ENCODE measurements at places on chromosomes 3 and 15.

DNA sequence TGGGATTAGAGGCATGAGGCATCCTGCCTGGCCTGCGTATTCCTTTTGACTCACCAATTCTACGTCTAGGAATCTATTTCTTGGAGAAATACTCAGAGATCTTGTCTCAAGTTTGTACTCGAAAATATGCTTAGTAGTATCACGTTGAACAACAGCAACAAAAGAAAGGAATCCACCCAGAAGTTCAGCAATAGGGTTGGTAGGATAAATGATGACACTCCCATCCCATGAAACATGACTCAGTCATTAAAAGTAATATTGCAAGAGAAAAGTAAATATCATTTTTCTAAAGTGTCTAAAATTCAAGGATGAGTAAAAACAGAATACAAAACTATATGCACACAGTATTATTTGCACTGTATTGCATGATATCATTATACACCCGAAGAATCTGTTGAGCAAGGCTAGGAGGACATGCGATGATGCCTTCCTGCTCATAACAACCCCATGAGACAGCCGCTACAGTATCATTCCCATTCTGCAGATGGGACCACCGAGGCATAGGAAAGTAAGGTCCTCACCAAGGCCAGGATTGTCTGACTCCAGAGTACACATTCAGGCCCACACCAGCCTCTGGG, 61.5 kb downstream of the SLC6A1 start:
- no peak for DNase-seq

- DNase-seq, result no peak
Observed at GRCh38 chr3:65552434-65552833, 486.3 kb downstream of the MAGI1 start.

- no peak for DNase-seq
Observed at GRCh38 chr15:88493844-88494243, 26.3 kb downstream of the MRPS11 start.

DNA sequence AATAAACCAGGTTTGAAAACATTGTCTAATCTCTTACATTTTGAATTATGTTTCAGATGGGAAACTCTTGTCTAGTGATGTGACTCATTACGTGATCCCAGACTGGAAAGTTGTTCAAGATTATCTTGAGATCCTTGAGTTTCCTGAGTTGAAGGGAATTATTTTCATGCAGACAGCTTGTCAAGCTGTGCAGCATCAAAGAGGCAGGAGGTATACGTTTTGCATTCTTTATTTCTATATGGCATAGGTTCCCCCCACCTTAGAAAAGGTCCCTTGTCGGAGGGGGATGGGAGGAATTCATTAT, 1.5 kb downstream of the DIS3L start:
- DNase-seq, result no peak

- DNase-seq, result no peak
Observed at GRCh38 chr15:37788330-37788729, 146.1 kb upstream of the TMCO5A start.

DNA sequence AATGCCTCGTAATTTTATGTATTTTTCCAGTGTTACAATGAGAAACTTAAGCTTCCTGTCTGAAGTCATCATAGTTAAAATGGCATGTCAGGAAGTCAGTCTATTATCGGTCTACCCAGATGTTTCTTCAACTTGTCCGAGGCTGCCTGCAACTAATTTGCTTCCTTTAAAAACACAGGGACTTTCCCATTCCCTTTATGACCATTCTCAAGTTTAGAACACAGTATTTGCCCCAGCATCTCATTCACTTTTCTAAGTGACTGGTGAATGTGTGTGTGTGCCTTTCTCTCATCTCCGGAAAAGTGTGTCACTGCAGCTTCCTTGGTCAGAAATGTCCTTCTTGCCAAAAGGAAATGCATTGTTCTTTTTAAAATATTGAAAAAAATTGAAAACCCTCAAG, 466.6 kb downstream of the RAP2B start:
- no peak for DNase-seq

GRCh38 chr15:34786206-34786605, 9.1 kb downstream of the ACTC1 start:
- no peak for DNase-seq

- no peak for DNase-seq
Observed at GRCh38 chr3:127151992-127152650, 40.8 kb upstream of the PRR23E start.

DNA sequence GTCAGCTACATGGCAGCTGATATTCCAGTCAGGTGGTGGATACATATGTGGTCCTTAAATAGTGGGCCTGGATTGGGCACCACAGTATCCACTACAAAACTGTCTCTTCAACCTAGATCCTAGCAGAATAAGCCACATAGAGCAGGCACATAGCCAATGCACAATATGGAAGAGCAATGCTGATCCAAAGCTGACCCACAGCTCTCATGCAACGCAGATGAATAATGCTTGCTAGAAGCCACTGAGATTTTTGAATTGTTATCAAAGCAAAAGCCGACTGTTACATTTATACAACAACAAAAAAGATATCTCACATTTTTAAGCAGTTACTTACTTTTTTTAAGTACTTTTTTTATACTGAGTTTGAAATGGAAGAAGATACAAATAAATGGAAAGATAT, 11.2 kb downstream of the CNTN3 start:
- no peak for DNase-seq

GRCh38 chr3:42829083-42829627, 19.9 kb downstream of the ACKR2 start:
- DNase-seq, result no peak

GRCh38 chr15:88835646-88836045, 32.4 kb downstream of the ACAN start:
- DNase-seq, result no peak

DNA sequence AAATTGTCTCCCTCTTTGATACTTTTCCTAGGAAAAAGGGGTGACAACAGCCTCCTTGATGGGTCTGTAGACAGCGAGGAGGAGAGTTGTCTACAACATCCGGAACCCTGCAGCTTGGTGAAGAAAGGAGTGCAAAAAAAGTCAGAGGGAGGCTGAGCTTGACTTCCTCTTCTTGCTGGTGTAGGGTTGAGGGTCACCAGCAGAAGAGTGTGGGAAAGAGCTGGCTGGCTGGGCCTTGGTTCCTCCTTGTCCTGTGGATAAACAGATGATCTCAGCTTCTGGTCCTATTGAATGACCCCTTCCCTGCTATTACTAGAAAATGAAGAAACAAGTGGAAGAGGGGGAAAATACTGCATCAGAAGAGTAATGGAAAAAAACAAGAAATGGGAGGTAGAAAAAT, 20.4 kb downstream of the SLC7A14 start:
- no peak for DNase-seq

DNA sequence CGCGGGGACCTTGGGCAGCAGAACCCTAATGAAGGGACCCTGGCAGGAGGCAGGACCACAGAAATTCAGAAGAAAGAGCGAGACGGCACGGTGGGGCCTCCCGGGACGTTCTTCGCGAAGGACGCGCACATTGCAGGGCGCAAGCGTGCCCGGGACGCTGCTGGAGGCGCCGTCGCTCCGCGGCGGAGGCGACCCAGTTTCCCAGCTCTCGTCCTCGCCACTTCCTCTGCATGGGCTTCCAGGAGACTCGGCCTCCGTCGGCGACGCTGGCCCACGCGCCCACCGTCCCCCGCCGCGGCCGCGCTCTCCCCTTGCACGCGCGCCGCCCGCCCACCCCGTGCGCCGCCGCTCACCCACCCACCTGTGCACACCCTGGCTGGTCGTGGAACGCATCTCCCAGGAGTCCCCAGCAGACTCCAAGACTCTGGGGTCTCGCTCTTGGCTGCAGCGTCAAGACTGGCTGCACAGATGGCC, 31.8 kb upstream of the SMAD3 start:
- no peak for DNase-seq

DNA sequence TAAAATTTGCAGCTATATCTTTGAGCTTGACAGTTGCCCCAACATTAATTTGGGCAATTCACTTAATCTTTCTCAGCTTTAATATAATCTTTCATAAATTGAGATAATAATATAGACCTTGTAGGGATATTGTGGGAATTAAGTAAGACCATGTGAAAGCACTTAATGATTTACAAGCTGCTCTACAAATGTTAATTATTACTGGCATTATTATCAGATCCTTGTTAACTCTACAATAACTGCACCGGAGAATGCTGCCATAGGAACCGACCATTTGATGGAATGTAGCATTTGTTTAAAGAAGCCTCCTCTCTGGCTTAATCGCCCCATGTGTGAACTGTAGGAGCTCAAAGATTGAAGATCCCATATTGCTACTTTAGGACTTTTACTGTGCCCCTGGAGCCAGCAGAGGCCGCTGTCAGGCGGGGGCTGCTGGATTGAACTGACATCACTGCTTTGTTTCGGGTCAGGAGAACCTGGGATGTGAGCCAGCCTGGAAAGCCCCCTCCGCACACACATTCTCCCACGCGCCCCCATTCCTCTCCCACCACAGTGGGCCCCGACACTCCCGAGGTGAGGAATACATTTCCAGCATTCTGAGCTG, 154.2 kb upstream of the TNIK start:
- DNase-seq, result no peak

- DNase-seq, result no peak
Observed at GRCh38 chr15:63530235-63530634, 25.8 kb downstream of the USP3 start.

DNA sequence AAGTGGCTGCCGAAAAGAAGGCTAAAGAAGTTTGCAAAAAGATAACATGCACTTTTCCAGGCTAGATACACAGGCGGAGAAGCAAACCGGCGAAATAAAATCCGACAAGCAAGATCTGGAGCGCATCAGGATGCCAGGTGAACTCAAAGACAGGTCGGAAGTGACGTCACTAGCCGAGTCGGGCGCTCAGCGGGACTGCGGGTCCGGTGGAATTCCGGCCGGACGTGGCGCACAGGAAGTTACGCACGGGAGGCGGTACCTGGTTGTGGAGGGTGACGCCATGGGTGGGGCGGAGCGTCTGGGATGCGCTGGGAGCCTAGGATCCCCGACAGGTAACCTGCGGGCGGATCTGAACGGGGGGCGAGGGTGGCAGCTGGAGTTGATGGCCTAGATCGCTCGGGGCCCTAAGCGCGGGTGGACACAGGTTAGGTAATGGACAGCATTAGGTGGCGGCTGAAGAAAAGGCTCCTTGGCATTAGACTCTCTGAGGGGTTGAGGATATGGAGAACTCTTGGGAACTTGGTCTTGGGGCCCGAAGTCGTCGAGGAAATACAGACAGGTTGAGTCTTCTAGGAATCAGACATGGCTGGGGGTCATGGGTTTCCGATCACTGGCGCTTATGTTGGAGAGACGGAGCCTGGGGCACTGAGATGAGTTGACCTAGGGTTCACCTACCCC, 29.0 kb upstream of the EHHADH start:
- peak; percentile 95 for DNase-seq

DNA sequence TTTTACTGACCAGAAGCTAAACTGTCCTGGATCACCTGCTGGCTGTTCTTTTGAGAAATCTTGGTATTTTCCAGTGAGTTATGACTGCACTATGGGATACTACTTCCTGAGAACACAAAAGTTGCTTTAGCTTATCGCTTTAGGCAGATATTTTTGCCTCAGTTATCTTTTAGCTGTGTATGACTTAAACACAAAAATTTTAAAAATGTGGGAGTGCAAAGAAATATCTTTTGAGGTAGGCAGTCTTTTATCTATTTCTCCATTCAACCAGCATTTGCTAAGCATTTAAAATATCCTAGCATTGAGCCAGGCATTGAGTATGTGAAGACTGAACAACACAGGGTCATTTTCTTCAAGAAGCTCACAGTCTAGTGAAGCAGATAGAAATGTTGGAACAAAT, 981.9 kb downstream of the FHIT start:
- DNase-seq, result no peak

DNA sequence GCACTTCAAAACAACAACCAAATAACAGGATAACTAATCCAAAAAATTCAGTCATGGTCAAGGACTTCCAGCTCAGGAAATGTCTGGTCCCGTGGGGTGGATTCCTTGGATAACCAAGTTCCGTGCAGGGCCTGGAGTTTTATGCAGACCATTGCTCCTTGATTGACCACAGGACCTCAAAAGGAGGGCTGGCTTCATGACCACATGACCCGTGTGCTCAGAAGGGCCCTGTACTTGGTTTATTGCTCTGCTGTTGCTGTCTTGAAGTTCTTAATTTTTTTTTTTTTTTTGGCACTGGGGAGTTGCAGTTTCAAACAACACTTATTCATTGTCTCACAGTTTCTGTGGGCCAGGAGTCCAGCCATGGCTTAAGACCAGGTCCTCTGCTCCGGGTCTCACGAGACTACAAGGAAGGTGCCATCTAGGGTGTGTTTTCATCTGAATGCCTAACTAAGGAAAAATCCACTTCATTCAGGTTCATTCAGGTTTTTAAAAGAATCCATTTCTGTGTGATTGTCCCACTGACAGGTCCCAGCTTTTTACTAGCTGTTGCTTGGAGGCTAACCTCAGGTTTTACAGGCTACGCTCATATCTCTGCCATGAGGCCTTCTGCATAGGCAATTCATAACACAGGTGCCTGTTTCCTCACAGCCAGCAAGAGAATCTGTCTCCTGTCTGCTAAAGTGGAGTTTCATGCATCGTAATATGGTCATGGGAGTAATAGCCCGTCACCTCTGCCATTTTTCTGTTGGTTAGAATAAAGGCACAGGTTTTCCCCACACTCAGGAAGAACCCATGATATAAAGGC, 65.3 kb downstream of the FLNB start:
- DNase-seq, result no peak

GRCh38 chr15:89799011-89799911, 15.4 kb downstream of the ANPEP start:
- no peak for DNase-seq

GRCh38 chr3:81554801-81555200, 206.6 kb downstream of the GBE1 start:
- no peak for DNase-seq

GRCh38 chr3:36776436-36776835, 12.1 kb upstream of the DCLK3 start:
- DNase-seq, result no peak

DNA sequence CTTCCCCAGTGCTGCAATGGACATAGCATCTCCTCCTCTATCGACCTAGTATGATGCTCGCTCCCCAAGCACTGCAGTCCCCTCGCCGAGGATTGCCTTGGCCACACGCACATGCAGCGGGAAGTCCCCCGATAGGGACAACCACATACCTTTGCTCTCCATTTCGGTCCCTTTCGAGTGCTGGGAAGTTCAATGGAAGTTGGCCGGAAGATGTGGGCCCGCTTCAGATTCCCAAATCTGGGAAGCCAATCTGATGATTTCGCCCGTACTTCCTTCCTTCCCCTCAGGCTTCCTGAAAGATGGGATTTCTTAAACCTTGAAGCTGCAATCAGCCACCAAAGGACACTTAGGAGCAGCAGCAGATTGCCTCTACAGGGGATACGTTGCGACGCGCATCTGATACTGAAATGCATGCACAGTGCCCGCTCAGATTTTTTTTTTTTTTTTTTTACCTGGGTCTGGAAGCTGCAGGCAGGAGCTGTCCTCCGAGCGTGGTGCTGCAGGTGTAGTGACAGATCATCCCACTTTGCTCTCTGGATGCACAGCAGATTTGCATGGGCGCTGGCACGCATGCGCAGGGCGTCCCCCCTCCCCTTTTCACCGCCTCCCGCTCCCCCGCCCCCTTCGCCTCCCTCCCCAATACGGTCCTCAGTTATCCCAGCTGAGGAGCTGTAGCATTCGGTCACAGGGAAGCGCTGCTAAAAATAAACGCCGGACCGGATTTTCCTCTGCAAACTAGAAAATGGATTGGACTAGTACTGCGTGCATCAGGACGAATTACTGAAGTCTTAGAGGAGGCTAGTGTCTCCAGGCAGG, at the start of gene FGF12:
FGF12 (minus strand) TSS at position 510 of the 816 bp plus-strand sequence.
- peak; percentile 3 for DNase-seq
